Caco-2 (cell line): ENCODE measurements at places on chromosomes 2 and 18. TPM values are rescaled to one million over a fixed set of nuclear protein-coding genes. Genes with fewer than 3 reads are reported as not detected.

NT5C1B gene
- not detected in 2 replicates for total RNA-seq

GRCh38 chr2:203894262-203894661 is 26.7 kb downstream of the CTLA4 start:
- H3K4me1 ChIP-seq, result peaks cover 11% of the 10 kb centered on the region; the same call in 1 of the 2 replicates
- no peak overlapping the region for H3K4me3 ChIP-seq
- DNase-seq, result no peak
- H3K27ac ChIP-seq, result no peak overlapping the region
- no peaks in the 10 kb centered on the region for H3K36me3 ChIP-seq
- no peaks in the 10 kb centered on the region for H3K27me3 ChIP-seq

DNA sequence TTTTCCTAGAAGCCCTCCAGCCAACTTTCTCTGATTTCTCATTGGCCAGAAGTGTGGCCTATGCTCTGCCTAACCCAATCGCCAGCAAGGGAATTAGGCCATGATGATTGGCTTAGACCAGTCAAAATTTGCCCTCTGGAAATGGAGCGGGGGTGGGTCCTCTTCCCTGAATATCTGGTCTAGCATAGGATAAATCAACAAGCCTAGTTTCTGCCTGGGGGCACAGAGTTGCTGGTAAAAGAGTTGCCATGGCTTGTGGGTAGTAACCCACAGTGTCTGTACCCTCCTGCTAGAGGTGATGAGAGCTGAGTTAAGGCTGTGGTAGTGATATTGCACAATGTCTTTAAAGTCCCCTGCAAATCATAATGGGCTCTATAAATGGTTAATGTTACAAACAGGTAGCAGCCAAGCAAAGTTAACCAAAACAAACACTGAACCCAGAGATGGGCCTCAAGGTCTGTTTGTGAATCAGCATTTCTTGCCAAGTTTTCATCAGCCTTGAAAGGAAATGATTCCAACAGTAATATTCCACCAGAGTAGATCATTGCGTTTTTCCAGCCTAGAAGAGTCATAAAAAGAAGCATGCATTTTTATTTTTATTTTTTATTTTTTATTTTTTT is 19.3 kb downstream of the GALM start:
- DNase-seq, result peak; percentile 41
- no peak overlapping the region for H3K4me3 ChIP-seq
- H3K36me3 ChIP-seq, result peaks cover 5% of the 10 kb centered on the region; the same call in 1 of the 2 replicates
- H3K27me3 ChIP-seq, result no peaks in the 10 kb centered on the region
- peaks cover 4% of the 10 kb centered on the region for H3K4me1 ChIP-seq

HSPE1 gene
- 340 and 373 TPM in 2 replicates for total RNA-seq

- H3K36me3 ChIP-seq, result no peaks in the 10 kb centered on the region
- no peak overlapping the region for H3K4me3 ChIP-seq
- H3K27me3 ChIP-seq, result no peaks in the 10 kb centered on the region
- H3K4me1 ChIP-seq, result no peaks in the 10 kb centered on the region
Observed at GRCh38 chr2:121237980-121238665, 46.9 kb downstream of the TFCP2L1 start.

DNA sequence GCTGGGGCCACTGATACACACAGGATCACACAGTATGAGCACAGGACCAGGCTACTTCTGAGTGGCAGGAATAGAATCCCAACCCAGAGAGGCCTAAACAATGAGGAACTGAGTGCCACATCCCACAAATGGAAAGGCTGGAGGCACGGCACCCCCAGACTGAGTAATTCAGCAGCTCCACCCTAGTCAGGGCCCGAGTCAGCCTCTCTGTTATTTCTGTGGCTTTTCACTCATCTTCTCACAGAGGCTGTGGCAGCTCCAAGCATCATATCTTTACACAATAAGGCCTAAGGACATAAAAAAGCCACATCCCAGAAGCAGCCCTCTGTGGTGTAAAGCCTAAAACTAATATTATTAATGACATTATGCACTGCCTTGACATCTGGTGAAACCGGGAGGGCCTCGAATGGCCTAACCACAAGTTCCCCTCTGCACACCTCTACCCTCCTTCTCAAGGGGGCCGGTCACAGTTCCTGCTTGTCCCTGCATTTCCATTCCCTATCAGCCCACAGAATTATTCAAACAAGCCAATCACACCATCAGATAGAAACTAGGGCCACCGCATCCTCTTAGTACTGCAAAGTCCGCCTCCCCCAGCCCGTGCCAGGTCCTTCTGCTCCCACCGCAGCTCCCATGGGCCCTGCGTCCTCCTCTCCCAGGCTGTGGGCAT is 12.5 kb upstream of the MAL start:
- H3K27me3 ChIP-seq, result no peaks in the 10 kb centered on the region
- no peak overlapping the region for H3K27ac ChIP-seq
- no peak for DNase-seq
- H3K4me3 ChIP-seq, result no peak overlapping the region
- H3K36me3 ChIP-seq, result no peaks in the 10 kb centered on the region

GRCh38 chr2:102271844-102272243 is 39.5 kb upstream of the IL1RL1 start:
- no peak for DNase-seq
- H3K4me3 ChIP-seq, result no peak overlapping the region
- H3K4me1 ChIP-seq, result no peaks in the 10 kb centered on the region
- no peaks in the 10 kb centered on the region for H3K36me3 ChIP-seq
- H3K27ac ChIP-seq, result no peak overlapping the region

CCDC74B gene
- 1.2 and 1.6 TPM in 2 replicates for total RNA-seq

DNA sequence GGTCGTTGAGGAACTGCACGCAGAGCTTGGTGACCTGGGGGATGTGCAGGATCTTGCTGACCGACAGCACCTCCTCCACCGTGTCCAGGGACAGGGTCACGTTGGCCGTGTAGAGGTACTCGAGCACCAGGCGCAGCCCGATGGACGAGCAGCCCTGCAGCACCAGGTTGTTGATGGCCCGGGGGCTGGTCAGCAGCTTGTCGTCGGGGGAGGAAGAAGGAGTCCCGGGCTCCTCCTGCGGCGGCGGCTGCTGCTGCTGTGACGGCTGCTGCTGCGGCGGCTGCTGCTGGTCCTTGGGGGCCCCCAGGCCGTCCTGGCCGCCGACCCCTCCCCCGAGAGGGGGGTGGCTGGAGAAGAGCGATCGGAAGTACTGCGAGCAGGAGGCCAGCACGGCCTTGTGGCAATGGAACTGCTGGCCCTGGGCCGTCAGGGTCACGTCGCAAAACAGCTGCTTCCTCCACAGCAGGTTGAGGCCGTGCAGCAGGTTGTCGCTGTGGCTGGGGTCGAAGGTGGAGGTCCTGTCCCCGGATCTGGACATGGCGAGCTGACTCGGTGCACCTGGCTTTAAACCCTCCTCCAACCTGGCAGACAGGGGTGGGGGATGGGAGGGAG is 2.7 kb downstream of the KLHL14 start:
- no peak for DNase-seq
- no peaks in the 10 kb centered on the region; the same call in 1 of the 2 replicates for H3K27me3 ChIP-seq
- no peak overlapping the region for H3K27ac ChIP-seq

- no peak for DNase-seq
- H3K27ac ChIP-seq, result no peak overlapping the region
- H3K4me3 ChIP-seq, result no peak overlapping the region
- H3K36me3 ChIP-seq, result no peaks in the 10 kb centered on the region
- H3K27me3 ChIP-seq, result no peaks in the 10 kb centered on the region
Observed at GRCh38 chr2:222736301-222736700, 64.8 kb downstream of the MOGAT1 start.

- peaks cover 15% of the 10 kb centered on the region for H3K4me1 ChIP-seq
- no peak overlapping the region for H3K4me3 ChIP-seq
- H3K27ac ChIP-seq, result no peak overlapping the region
- no peaks in the 10 kb centered on the region for H3K27me3 ChIP-seq
- no peaks in the 10 kb centered on the region for H3K36me3 ChIP-seq
Observed at GRCh38 chr2:62812921-62813825, 107.7 kb downstream of the EHBP1 start.

DNA sequence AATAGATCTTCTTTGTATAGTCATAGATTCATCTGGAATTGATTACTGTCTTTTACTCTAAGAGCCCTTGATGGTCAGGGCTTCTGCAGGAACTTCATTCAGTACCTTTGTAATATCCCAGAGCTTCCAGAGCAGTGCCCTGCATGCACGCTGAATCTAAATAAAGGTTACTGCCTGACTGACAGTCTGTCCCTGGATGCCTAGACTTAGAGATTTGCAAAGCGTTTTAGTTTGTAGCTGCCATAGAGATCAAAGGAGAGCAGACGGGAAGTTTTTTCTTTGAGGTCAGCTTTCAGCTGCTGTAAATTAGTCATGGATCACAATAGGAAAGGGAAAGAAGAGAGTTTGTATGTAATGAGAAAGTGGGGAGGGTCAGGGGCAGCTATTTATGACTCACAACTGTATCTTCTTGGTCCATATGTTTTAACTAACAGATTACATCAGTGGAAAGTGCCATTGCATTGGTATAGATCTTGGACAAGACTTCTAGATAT is 45.2 kb upstream of the NYAP2 start:
- H3K36me3 ChIP-seq, result no peaks in the 10 kb centered on the region
- H3K4me1 ChIP-seq, result no peaks in the 10 kb centered on the region
- DNase-seq, result no peak
- H3K4me3 ChIP-seq, result no peak overlapping the region
- H3K27ac ChIP-seq, result no peak overlapping the region

- H3K36me3 ChIP-seq, result no peaks in the 10 kb centered on the region
- no peak overlapping the region for H3K4me3 ChIP-seq
- no peaks in the 10 kb centered on the region for H3K27me3 ChIP-seq
- H3K4me1 ChIP-seq, result no peaks in the 10 kb centered on the region
Observed at GRCh38 chr2:131016826-131017741, 76.2 kb downstream of the FAM168B start.

ESPNL gene
- total RNA-seq, result not detected in 2 replicates

- H3K36me3 ChIP-seq, result no peaks in the 10 kb centered on the region
- H3K4me3 ChIP-seq, result no peak overlapping the region
- no peaks in the 10 kb centered on the region for H3K27me3 ChIP-seq
- no peak overlapping the region for H3K27ac ChIP-seq
- no peak for DNase-seq
Observed at GRCh38 chr2:159617646-159618045, 1.3 kb upstream of the BAZ2B start.

- H3K4me3 ChIP-seq, result no peak overlapping the region
- H3K27me3 ChIP-seq, result no peaks in the 10 kb centered on the region
- no peaks in the 10 kb centered on the region for H3K36me3 ChIP-seq
- no peaks in the 10 kb centered on the region for H3K4me1 ChIP-seq
- no peak for DNase-seq
Observed at GRCh38 chr18:24840051-24840450, 379.6 kb downstream of the HRH4 start.

GRCh38 chr2:102057502-102058292 is 65.9 kb downstream of the IL1R2 start:
- H3K27ac ChIP-seq, result peak overlapping the region; percentile 19
- H3K27me3 ChIP-seq, result no peaks in the 10 kb centered on the region
- peaks cover 8% of the 10 kb centered on the region; the same call in 1 of the 2 replicates for H3K4me1 ChIP-seq

KCNF1 gene
- 0.28 and 0.29 TPM in 2 replicates for total RNA-seq

DNA sequence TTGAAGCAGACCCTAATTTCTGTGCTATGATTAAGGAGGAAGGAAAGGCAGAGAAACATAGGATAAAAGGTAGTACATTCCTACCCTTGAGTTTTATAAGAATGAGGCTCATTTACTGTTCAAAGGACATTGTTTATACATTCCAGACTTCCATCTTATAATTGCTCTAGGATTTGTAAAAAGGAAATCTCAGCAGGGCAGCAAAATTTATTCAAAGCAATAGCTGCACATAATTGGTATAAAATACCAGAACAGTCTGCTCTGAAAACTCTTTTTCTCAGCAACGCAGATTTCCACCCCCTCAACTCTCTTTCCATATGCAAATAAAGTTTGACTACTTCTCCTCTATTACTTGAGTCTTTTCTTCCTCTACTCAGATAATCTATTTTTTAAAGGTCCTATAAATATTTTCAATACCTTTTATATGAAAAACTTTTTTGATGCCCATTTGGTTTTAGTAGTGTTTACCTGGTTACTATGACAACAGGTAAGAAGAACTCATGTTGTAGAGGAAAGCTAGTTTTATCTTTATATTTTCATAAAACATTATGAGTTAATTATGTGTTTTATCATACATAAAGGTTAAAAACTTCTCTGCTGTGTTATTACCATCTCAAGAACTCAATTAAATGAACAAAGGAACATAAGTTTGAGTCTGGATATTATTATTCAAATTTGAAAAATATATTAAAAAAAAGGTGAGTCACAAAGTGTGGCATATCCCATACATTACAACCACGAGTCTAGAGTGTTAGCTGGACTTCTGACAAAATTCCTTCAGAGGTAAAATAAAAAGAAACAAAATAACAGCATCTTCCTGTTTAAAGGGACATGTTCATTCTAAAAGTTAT is 19.9 kb downstream of the RBMS1 start:
- H3K27ac ChIP-seq, result peak overlapping the region; percentile 9
- no peaks in the 10 kb centered on the region for H3K36me3 ChIP-seq
- no peaks in the 10 kb centered on the region for H3K27me3 ChIP-seq

SPC25 gene
- total RNA-seq, result 28.0 and 32.6 TPM in 2 replicates
